Fibroblast of upper back skin (primary cell): ENCODE measurements at places on chromosomes 12 and 14.
A peak's percentile ranks its signal among the peaks of the same experiment; 100 is the strongest.

DNA sequence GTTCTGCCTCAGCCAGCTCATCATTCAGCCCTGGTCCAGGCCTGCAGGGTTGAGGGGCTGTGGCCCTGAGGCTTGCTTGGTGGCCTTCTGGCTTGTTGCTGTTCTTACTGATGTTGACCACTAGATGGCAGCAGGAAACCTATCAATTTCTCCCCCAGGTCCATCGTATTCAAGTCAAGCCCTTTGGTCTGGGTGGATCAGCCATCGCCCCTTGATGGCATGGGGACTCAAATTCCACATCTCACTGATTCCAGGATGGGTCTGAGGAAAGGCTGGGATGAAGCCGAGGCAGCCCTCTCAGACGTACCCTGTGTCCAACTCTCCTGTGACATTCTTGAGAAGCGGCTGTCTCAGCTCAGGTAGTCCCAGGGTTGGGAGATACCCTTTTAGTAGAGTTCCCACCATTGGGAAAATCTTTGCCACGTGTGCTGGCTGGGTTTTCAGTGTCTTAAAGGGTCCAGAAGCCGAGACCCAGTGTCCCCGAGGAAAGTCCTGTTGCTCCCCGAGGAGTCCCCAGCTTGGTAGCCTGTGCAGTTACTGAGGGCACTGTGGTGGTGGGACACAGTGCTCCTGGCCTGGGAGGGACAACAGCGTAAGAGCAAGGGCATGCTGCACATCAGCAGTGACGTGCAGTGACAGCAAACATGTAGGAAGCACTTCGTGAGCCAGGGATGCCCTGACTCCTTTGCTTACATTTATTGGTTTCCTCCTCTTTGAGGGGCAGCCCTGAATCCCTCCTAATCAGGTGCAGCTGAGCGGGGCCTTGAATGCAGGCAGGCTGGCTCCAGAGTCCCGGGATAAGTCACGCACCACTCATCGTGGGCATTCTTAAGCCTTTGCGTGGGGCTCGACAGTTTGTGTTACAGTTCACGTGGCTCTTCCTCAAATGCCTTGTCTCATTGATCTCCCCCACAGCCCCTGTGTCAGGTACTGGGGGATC is 58.6 kb downstream of the TSPAN9 start:
- DNase-seq = peak; percentile 71

DNA sequence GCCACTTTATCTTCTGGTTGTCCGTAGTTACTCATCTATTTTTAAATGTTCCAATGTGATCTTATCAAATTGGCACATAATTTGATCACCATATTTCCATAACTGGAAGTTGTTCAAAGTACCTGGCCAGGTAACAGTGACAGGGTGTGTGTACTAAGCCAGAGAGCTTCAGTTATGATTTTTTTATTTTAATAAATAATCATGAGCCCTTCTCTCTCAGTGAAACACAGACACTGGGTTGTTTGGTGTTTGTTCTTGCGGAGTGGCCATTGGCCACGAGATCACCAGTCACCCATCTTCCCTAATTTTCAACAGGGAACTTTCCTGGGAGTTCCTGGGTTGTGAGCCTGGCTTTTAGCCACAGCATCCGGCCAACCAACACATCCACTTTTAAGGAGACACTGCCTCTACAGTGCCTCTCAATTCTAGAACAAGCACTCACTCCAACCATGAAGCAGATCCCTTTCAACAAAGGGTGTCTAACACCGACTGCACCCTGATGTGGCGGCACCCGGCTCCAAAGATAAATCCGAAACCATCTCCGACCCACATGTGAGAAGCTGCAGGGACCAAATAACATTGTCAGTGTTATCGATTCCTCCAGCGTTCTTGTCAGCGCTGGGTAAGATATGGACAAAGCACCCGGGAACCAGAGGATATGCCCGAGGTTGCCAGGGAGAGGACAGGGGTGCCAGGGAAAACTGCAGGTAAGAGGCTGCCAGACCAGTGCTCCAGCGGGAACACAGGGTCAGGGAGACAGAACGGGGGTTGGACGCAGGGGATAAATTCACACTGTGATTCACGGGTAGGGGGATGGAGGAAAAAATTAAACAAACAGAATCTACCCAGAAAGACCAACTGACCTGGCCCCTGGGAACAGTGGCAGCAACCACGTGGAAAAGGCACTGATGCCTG is 49.9 kb downstream of the FOXN3 start:
- no peak for DNase-seq

DNA sequence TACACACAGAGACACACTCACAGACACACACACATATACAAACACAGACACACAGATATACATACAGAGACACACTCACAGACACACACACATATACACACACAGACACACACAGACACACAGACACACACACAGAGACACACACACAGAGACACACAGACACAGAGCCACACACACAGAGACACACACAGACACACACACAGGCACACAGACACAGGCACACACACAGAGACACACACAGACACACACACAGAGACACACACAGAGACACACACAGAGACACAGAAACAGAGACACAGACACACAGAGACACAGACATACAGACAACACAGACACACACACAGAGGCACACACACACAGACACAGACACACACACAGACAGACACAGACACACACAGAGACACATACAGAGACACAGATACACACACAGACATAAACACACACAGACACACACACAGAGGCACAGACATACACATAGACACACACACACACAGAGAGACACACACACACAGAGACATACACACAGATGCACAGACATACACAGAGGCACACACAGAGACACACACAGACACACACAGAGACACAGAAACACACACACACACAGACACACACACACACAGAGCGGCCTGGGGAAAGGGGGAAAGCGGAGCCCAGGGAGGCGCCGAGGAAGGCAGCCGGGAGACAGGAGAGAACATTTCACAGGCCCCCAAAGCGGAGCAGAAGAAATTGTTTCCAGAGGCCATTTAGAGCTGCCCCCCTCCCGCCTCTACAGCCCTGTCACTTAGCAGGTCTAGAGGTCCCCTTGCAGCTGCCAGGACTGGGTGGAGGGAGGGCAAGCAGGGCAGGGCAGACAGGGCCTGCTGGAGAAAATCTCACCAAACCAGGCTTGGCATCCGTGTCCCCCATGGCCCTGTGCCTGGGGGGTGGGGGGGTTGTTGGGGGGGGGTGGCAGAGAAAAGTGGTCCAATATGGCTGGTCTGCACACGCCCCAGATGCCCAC is 38.9 kb downstream of the SERPINA3 start:
- DNase-seq = no peak

DNA sequence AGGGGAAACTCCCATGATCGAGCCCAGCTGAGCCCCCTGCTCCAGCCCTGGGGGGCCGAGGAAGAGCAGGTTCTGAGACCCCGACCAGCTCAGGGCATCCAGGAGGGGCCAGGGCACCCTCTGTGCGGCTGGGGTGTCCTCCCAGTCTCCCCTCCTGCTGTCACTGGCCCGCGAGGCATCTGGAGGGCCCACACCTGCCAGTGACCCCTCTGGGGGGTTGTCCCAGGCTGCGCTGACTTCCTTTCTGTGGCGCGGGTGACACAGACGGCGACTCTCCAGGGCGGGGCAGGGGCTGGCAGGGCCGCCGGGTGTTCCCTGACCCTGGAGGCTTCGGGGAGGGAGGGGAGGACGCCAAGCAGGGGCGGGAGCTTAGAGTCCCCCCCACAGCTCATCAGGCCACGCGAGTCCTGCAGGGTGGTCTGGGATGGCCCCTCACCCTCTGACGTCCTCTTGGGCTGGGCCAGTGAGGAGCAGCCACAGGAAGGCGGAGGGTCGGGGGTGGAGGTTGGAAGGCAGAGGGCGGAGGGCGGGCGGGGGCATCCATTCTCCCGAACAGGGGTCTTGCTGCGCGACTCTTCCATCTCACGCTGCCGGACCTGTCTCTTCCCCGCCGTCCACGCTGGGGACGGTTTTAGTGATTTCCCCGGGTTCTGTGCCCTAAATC is 38.6 kb upstream of the FBRSL1 start:
- DNase-seq = no peak
